ENCODE measurements at places on chromosomes 6 and 20.
A peak's percentile ranks its signal among the peaks of the same experiment; 100 is the strongest.

GRCh38 chr6:148591656-148592055 lies 155.2 kb upstream of the UST start:
- DNase-seq = no peak

- no peak for DNase-seq
These were observed 131.1 kb downstream of the VEGFA start for GRCh38 chr6:43900916-43901732.

DNA sequence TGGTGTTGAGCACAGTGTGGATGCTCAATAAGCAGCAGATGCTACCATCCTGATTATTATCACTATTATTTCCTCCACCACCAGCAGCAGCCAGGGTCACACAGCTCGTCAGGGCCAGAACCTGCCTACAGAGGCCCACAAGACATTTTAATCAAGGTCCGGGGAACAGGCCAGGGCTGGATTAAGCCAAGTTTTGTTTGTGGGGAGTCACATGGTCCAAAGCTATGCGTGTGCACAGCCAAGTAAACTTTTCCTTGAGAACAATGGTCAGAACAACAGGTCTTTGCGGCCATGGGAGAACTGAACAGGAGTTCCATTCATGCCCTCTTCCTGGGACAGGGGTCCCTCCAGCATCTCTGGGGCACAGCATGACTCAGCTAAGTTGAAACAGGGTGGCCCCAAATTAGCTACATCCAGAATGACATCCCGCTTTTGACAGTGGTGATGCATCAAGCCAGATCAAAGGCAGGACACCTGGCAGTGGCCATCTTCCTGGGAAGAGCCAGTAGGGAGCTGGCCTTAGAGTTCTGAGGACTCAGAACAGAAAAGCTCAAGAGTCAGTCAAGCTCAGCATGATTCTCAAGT lies 11.7 kb downstream of the SNTA1 start:
- no peak for DNase-seq

- peak; percentile 74 for DNase-seq
These were observed 15.1 kb upstream of the PPP1R16B start for GRCh38 chr20:38790200-38791053.

DNA sequence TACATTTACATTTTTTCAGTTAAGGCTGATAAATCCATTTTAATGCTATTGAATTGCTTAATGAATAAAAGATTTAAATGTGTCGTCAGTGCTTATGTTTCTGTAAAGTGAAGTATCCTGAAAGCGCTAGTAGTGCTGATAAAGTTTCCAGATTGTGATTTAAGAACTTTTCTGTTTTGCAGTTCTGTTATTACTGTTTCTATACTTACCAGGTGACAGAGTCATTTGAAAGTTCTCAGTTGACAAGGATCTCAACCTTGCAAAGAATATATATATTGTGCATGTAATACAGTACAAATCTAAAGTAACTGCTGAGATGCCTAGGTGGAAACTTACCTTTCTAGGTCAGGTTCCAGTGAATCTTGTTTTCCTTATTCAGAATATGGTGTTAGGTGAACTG lies 201.8 kb downstream of the ARID1B start:
- no peak for DNase-seq

Data from common myeloid progenitor, CD34-positive (primary cell).